ENCODE measurements at places on chromosomes 12 and 14.

- DNase-seq, result no peak
Observed at GRCh38 chr14:103882503-103883262, 35.3 kb upstream of the PPP1R13B start.

DNA sequence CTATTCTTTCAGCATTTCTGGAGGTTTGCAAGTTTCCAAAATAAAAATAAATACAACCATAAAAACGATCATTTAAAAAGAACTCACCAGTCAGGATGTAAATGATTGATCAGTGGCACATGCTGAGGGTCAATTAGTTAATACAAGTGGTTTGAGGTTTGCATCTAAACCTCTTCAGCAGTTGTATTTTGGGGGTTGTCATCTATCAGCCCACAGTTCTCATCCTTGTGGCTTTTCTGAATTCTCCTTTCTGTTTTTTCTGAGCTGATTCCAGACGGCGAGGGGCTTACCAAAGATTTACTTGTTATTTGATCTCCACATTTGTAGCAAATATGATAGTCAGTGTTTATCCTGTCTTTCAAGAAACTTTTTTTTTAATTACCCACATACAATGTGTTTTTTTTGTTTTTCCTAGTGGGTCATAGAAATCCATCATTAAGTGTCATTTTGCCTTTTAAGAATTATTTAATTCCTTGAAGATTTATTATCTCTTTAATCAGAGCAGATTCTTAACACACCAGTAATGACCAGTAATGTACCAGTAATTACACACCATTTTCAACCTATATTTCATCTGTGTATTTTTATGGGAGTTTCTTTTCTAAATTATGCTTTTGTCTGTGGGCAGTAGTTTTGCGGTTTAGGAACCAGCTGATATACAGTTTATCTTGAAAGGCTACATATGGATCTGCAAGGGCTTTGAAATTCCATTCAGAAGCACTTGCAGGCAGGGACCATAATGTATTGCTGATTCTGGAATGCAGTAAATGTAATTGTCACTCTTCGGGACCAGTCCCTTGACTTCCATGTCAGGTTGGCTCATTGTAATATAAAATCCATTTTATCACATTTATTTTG lies 56.3 kb upstream of the DAAM1 start:
- no peak for DNase-seq

DNA sequence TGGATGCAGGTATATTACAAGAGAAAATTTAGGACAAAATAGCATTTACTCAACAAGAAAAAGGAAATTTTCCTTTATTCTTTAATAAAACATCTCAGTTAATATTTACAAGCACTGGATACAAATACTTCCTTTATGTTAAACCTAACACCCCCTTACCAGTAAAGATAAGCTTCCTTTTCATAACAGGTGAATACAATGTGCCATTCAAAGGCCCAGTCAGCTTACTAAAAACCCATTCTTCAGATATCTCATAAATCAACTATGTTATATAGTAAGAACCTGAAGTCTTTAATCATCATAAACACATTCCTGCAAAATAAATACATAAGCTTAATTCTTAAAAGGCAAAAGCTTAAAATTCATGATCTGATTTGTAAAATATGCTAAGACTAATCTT lies 52.6 kb downstream of the LRP6 start:
- no peak for DNase-seq

- no peak for DNase-seq
Observed at GRCh38 chr12:107125833-107126232, 32.5 kb upstream of the CRY1 start.

Measured in KBM-7 (cell line).